Endodermal cell (in vitro differentiated cells): ENCODE measurements at places on chromosomes 6 and 20.

DNA sequence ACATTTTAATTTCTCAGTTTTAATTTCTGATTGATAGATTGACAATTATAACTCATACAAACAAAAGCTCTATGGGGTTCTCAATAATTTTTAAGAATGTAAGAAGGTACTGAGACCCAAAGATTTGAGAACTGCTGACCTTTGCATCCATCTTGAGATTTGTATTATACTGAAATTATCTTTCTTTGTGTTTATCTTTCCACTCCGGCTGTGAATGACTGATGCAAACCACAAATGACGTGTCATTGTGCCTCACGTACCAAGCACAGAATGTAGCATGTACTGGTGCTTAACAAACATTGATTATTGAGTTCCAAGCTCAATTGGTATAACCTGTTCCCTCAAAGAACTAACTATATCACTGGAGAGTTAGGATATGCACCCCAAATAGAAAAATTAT is 152.1 kb upstream of the SMLR1 start:
- DNase-seq: no peak

- DNase-seq: no peak
Measured at GRCh38 chr6:23175391-23175790, 606.0 kb downstream of the HDGFL1 start.

- peak; percentile 61 for DNase-seq
Measured at GRCh38 chr6:167565884-167566599, 241.2 kb downstream of the TTLL2 start.

DNA sequence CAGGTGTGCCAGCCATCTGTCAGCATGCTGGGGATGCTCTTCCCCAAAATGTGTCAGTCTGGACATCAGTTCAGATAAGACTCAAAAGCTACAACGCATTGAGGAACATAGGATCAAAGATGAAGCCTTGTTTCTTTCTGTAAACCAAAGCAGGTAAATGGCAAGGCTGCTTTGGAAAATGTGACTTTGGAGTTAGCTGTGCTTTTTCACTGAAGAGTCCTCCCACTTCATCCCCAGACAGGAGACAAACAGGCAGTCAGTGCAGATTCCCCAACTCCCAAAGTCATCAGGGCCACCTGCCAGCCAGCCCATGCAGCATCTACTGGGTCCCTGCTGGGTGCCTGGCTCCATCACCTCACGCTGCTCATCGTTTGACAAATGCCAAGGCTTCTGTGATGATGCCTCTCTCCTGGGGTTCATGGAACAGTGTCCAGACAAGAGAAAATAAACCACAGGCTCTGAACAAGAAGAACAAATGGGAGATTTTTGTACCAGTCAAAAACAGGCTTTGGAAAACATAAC is 205.0 kb upstream of the BTBD3 start:
- no peak for DNase-seq

DNA sequence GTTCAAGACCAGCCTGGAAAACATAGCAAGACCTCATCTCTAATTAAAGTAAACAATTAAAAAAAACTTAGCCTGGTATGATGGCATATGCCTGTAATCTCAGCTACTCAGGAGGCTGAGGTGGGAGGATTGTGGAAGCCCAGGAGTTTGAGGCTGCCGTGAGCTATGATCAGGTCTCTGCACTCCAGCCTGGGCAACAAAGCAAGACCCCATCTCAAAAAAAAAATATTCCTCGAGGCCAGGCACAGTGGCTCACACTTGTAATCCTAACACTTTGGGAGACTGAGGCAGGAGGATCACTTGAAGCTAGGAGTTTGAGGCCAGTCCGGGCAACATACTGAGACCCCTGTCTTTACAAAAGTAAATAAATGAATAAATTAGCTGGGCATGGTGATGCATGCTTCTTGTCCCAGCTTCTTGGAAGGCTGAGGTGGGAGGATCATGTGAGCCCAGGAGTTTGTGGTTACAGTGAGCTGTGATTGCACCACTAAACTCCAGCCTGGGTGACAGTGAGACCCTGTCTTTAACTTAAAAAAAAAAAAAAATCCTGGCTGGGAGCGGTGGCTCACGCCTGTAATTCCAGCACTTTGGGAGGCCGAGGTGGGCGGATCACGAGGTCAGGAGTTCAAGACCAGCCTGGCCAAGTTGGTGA is 9.3 kb upstream of the C2 start:
- no peak for DNase-seq

GRCh38 chr6:116373940-116374339 is 3.2 kb downstream of the DSE start:
- DNase-seq: no peak

DNA sequence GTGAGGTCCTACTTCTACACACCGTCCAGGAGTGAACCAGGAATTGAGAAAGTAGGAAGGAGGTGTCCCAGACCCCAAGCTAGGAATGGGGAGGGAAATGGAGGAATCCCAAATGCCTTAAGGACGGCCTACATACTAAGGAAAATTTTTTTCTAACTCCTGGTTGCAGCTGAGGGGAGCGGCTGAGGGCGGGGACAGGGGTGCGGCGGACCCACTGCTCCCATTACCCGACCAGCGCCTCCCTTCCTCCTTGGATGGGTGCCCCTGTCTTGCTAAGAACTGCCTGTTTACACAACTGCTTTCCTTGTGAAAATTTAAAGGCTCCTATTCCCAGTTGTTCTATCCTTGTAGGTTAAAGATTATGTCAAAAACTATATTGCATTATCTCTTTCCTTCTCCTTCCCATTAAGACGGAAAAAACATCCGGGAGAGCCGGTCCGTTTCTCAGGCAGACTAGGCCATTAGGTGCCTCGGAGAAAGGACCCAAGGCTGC is 699 bp upstream of the HSPA1B start:
- DNase-seq: peak; percentile 85

- DNase-seq: no peak
Measured at GRCh38 chr6:64861039-64861651, 845.9 kb downstream of the EYS start.

DNA sequence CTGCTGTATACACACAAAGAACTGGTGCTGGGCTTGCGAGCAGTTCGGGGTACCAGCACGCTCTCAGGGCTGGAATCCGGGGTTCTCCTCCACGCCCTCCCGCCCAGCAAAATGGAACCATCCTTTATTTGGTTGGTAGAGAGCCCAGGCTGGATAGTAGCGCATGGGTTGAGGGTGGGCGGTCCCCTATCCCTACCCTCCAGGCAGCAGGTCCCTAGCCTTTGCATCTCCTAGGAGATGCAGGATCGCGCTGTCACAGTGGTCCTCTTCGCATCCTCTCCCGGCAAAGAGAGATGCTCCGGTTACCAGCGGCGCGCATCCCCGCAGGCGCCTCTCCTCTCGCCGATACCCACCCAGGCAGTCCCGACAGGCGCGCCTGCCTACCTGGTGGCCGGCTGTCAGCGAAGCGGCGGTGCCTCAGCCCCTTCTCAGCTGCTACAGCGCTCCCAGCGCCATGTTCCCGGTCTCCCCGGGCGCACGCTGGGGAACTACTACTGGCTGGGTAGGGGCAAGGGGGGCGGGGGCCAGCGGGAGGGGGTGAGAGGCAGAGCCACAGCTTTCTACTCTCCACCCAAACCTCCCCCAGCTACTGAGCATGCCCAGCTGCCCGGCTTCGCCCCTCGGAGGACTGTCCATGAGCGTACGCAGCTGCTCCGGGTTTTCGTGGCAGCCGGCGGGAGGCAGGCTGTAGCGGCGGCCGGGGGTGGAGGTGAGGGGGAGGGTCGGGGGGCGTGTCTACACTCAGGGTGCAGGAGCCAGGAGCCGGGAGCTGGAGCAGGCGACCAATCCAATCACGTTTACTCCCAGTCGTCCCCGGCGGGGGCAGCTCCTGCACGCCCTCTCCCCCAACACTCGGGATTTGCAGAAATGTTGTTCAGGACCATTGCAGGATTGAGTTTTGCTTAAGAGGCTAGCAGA is at the start of gene PAK5:
TSS of gene PAK5 (minus strand) at position 699 of the 918 bp plus-strand sequence. CDS start 194,748 bp downstream, outside the sequence.
- peak; percentile 99 for DNase-seq

DNA sequence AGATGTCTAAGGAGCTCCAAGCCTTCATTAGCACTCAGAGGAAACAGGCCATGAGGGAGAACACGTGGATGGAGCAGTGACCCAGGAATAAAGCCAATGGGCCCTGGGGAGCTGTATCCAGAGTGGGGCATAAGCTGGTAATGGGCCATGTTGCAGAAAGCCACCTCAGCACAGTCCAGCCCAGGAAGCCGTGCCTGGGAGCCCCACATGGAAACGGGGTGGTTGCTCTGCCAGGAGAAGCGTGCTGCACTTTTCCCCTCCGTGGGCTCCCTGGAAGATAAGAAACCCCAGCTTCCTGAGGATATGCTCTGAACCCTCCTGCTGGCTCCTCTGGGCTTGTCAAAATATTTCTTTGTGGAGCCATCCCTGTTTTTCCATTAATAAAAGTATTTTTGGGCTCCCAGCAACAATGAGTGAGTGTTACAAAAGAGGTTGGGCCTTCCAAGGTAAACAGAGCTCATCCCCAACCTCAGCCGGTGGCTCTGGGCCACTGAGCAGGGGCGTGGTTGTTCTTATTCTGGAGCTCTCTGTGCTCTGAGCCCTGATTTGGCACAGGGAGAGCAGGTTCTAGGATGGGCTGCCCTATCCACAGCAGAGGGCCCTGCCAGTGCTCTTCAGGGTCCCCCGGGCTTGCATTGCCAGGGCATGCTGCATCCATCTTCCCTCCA is 31.2 kb upstream of the NFATC2 start:
- no peak for DNase-seq

DNA sequence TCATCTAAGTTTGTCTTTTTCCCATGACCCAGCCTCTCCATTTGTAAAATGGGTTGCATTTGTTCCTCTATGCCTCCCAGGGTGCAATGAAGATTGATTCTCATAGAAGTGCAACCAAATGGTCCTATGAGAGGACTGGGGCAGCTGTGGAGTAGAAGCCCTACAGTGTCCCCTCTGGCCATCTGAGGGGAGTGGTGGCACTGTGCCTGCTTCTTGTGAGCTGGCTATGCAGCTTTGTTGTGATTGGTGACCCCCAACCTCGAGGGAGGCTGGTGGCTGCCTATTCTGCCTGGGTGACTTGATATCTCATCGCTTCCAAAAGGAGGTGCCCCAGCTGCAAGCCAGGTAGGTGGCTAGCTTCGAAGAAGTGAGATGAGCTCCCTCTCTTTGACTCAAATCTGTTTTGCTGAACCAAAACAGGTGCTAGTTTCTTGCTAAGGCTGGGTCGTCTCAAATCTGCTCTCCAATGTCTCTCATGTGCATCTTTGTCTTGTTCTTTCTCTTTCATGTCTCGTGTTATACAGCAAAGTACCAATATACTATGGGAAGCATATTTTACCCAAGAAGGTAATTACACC is 33.9 kb downstream of the TXLNB start:
- peak; percentile 68 for DNase-seq

DNA sequence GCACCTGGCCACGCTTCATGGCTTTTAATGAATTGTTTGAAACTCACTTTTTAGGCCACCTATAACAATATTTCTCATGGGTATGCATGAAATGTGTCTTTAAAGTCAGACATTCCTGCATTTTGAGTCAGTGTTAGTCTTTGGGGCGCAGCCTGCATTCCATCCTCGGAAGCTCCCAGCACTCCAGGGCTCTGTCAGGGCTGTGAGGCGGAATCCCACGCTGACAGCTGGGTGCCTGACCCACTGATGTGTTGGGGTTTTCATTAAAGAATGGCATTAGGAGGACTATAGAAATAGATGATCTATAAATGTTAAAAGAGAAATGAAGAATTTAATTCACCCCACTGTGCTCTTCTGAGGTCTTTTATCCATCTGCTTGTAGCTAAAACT is 16.2 kb upstream of the CLDN20 start:
- DNase-seq: peak; percentile 63

DNA sequence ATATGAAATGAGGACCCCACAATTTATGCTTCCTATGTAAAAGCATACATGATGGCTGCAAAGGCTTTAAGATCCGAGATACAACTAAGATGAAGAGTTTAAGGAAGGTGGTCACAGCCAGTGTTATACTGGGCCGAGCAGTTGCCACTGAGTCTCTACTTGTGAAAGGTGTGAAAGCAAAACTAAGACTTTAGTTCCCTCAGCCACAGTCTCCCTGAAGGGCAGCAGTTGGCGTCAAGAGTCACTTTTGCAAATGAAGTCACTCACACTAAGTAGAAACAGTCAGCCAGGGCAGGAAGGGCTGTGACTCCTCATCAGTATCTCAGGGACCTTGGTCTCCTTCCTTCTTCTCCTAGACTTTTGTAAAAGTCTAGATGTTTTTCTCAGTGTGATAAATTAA is 191.6 kb upstream of the MCHR2 start:
- no peak for DNase-seq

- DNase-seq: no peak
Measured at GRCh38 chr20:24663496-24663895, 194.1 kb downstream of the SYNDIG1 start.

DNA sequence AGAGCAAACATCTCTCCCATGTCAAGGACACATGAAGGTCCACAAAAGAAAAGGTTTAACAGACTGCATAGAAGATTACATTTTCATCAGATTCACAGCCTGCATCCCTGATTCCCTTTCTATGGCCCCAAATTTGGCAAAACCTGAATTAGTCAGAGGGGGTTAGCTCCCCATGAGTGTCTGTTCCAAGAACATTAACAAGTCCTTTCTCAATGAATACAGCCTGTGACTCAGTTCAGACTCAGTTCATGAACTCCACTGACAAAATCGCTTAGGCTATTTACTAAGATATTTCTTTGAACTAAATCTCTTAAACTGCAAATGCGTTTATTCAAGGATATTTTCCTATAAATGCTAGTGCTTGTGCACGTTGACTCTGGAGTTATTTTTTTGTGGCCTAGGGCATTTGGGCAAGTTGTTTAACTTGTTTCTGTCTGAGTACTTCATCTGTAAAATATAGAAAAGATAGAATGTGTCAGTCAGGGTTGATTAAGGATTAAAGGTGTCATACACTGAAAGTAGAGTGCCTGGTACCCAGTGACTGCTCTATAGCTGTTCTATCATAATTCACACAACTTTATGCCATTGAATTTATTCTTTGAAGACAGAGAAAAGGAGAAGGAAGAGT is 422.6 kb downstream of the HTR1B start:
- DNase-seq: no peak

DNA sequence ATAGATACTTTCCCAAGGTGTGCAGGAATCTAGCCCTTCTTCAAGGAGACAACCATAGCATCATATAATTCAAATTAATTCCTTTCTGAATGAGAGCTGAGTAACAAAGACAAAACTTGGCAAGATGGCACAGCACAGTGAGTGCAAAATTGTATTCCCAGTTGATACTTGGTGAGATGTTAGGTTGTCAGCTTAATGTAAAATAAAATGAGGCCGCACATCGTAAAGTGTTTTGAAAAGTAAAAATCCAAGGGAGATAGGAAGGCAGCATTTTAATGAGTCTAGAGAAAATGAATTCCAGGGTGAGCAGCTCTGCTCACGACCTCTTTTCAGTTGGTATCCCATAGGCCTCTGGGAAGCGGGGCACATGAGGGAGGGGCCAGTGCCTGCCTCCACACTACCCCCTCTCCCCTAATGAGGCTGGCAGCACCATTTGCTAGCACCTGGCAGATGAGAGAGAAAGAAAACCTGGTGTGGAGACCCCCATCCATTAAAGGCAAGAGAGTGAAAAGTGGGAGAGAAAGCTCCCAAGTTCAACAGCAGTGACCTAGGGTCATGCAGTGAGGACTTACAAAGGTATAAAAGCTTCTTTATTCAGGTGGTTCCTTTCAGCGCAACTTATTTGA is 158.4 kb downstream of the BTBD9 start:
- no peak for DNase-seq
